Activated CD8-positive, alpha-beta memory T cell treated with anti-CD3 and anti-CD28 coated beads for 48 hours (primary cell): ENCODE measurements at places on chromosomes 2 and 18.

DNA sequence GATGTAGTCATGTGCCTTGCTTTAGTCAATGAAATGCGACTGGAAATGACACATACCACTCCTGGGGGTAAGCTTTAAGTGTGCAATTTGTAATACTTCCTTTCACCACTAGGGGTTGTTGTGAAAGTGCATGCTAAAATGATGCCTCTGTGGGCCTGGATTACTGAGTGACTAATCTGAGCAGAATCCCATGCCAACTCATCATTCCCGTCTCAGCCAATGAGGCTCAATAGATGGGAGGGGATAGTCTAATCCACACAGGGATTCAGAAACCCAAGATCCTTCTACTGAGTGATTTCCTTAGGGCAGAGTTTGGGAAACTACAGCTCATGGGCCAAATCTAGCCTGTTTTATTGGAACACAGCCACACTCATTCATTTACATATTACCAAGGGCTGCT lies 54.0 kb downstream of the HRH4 start:
- DNase-seq = no peak

DNA sequence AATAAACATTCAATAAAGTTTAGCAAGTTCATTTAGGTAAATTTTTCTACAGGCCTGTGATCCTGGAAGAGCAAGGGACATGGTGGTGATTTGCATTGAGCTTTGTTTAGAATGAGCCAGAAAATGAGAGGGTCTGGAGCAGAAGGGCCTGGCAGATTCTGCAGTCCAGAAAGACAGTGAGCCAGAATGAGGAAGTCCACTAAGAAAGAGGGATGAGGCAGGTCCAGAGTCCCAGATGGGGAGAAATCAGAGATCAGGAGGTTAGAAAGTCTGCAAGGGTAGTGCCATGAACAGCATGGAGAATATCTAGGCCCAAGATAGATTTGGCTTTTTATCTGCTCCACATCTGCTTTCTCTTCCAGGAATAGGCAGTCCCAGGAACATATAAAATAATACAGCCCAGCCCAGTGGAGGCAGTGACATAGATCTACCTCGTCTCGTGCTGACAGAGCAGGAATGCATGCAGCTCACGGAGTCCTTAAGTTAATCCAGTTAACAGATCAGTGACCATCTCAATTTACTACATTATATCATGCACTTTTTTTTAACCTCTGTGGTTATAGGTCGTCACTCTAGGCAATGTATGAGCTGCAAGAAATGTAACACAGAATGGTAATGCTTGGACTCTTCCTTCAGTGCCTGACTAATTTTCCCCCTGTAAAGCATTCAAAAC lies 429.0 kb downstream of the SUCLG1 start:
- no peak for DNase-seq

- no peak for DNase-seq
Measured at GRCh38 chr18:9147440-9148202, 11.0 kb downstream of the ANKRD12 start.

- no peak for DNase-seq
Measured at GRCh38 chr2:226124548-226125011, 675.0 kb downstream of the IRS1 start.

GRCh38 chr2:153645599-153645998 lies 167.0 kb upstream of the RPRM start:
- DNase-seq = no peak

GRCh38 chr18:76376668-76377358 lies 118.2 kb downstream of the ZNF516 start:
- DNase-seq = no peak

DNA sequence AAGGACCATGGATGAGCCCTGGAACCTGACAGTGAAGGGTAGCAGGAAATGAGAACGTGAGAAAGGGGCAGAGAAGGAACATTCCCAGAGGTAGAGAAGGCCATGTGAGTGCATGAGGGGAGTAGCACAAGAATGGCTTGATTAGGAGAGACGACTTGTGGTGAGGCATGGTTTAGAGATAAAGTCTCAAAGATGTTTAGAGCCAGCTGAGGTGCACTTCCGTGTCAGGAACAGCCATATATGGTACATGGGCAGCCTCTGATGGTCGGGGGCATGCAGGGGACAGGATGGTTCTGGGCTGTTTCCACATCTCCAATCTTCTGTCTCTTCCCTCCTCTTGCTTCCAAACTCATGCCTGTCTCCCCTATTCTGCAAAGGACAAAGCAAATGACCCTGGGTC lies 28.8 kb upstream of the EFEMP1 start:
- DNase-seq = no peak

DNA sequence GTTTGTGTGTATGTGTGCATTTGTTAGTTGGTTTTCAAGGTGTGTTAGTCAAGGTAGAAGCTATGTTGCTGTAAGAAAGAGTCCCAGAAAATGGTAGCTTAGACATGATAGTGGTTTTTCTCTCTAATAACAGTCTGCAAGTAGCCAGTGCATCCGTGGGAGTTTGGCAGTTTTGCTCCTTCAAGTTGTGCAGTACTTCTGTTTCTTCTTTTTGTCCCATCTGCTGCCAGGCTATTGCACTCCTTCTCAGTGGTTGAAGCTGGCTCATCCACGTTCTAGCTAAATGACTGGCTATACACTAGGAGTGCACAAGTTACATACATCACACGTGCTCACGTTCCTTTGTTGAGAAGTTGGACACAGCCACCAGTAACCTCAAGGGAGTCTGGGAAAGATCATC lies 134.7 kb downstream of the ASXL3 start:
- DNase-seq = no peak

- no peak for DNase-seq
Measured at GRCh38 chr2:38435775-38436174, 58.7 kb upstream of the ATL2 start.

DNA sequence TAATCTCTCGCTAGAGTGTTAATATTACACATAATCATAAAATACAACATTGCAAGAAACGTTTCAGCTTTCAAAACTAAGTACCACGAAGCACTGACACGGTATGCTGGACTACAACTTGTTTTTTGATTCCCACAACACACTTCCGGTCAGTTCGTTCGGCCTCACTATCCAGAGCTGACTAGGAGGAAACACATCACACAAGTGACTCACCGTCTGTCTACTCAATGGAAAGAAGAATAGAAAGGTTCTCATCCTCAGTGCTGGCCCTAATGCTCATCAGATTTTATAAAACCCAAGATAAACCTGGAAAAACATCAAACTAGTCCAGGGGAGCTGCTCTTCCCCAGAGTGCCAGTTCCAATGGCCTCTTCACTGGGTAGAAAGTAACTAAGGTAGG lies 42.9 kb downstream of the ZNF385B start:
- DNase-seq = no peak

DNA sequence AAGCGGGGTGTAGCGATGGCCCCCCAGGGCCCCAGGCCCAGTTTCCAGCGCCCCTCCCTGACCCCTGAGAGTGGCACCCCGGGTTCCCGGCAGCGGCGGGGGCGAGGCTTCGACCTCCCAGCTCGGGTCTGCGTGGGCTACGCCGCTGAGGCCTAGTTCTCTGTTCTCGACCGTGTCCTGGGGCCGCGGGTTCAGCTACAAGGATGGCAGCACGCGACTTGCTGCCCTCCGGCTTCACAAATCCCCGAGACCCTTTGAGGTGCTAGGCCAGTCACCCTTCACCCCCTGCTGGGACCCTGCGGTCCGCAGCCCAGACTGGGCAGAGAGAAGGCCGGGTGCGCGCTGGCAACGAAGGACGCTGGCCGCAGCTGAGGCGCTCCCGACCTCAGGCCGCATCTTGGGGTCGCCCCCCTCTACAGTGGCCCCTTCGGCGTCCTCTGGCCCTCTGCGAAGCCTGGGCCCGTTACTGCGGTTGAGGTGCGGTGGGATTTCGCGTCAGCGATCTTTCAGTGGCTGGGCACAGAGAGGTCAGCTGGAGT lies 1.2 kb downstream of the OTX1 start:
- DNase-seq = no peak

DNA sequence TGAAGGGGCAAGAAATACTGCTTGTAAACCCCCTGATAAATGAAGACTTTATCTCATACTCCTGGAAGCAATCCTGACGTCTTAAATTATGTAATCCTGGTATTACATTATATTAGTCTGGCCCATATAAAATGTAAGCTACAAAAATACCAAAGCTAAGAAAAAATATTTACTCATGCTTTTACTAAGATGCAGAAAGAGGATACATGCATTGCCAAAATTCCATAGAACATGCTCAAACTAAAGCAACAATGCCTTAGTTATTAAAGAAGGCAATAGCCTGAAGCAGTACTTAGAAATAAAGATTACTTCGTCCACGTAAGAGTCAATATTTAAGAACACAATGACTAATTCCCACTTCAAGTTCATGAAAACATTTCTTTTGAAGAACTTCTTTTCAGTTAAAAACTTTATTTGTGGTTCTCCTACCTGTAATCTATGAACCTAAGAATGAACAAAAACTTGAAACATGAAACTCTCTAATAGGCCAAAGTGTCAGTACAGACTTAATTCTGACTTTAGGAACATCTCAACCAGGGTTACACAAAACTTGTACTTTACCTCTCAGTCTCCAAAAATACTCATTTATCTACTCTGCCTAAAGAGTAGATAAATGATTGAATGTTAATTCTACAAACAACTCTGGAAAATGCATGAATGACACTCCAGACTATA lies 117.3 kb downstream of the THADA start:
- no peak for DNase-seq

- no peak for DNase-seq
Measured at GRCh38 chr2:2178921-2179320, 152.2 kb downstream of the MYT1L start.

GRCh38 chr2:25335971-25336370 lies 5.8 kb downstream of the DNMT3A start:
- no peak for DNase-seq

GRCh38 chr2:236977852-236978398 lies 107.8 kb upstream of the COPS8 start:
- DNase-seq = no peak

DNA sequence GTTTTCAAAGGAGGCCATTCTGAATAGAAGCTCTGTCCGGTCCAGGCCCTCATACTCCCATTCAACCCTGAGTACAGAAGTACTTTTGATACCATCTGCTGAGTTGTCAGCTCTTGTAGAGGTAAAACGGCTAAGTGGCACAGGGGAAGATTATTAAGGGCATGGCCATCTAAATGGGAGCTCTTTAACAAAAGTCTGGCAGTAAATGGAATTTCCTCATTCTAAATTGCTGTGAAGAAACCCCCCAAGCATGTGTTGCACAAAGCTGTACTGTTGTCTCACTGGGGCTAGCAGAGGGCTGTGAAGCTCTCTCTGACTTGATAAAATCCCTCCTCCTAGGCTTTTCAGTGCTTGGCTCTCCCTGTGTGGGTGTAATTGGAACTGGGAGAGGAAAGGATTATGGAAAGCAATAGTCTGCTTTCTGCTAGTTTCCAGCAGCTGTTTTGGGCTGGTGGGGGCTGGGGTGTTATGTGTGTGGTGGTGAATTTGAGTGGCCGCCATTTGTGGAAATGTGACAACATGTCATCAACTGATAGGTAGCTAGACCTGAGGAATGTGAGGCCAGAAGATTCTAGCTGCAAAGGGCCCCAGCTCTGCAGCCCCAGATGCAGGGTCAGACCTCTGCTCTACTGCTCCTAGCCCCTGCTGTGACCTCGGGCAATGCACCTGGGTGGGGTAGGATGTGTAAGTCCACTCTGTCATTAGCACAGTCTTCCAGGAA lies 65.1 kb downstream of the MAP4K4 start:
- DNase-seq = no peak

GRCh38 chr2:96927405-96928171 lies 57.7 kb upstream of the SEMA4C start:
- no peak for DNase-seq

DNA sequence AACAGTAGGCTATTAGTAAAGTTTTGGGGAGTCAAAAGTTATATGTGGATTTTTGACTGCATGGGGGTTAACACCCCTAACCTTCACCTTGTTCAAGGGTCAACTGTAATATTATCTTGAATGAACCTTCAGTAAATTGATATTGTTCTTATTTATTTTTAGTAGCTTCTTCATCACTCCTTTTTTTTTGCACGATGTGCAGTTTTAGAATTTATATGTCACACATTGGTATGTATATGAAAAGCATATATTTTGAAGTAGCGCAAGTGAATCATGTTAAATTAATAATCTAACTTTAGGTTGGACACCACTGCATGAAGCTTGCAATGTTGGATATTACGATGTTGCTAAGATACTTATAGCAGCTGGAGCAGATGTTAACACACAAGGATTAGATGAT lies 79.9 kb downstream of the ANKRD12 start:
- DNase-seq = no peak

- no peak for DNase-seq
Measured at GRCh38 chr2:238883421-238883901, 35.6 kb downstream of the TWIST2 start.

DNA sequence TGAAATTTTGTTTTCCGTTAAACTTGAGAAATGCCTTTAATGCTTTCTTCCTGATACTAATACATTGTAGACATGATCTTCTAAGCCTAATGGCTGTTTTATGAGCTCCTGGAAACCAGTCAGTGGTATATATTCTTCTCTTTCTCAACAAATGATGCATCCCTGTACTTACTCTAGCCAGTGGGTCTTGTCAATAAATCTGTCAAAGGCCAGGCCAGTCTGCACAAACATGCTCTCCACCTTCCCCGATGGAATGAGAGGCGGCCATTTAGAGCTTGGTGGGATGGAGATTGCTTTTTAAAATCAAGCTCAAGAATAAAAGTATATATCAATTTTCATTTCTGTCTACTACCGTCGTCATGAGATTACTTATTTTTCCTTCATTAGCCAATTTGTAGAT lies 140.1 kb downstream of the LYPD6B start:
- no peak for DNase-seq

- DNase-seq = no peak
Measured at GRCh38 chr18:36089001-36089400, 21.6 kb upstream of the RPRD1A start.

DNA sequence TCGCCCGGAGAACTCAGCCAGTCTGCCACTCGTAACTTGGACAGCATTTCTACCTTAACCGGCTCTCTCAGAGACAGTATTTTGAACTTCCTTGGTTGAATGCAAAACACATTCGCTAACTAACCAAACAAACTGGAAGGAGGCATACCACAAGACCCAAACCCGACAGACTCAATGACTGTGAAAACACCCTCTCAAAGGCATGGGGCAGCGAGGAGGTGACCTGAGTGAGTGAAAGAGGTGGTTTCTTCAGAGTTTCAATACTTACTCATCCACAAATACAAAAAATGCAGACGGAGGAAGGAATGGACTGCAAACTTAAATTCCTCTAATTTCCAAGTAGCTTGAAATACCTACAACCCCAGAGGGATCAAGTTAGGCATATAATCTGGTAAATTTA lies 132.9 kb downstream of the GAREM1 start:
- no peak for DNase-seq

DNA sequence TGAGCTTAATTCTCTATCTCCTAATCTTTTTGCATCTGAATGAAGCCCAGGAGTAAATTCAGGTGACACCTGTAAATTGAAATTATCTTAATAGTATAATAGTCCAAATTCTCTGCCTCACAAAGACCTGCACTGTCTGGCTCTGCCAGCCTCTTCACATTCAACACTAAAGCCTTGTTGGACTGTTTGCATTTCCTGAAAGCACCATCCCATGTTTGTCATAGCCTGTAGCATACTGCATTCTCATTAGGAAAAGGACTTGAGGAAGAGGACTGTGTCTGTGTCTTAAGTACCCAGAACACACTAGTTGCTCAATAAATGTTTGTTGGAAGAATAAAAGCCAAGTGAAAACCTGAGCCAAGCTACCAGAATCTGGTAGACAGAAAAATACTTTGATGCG lies 42.9 kb upstream of the GRHL1 start:
- DNase-seq = no peak
